ENCODE measurements at places on chromosomes 13 and 19.
A peak's percentile ranks its signal among the peaks of the same experiment; 100 is the strongest.

DNA sequence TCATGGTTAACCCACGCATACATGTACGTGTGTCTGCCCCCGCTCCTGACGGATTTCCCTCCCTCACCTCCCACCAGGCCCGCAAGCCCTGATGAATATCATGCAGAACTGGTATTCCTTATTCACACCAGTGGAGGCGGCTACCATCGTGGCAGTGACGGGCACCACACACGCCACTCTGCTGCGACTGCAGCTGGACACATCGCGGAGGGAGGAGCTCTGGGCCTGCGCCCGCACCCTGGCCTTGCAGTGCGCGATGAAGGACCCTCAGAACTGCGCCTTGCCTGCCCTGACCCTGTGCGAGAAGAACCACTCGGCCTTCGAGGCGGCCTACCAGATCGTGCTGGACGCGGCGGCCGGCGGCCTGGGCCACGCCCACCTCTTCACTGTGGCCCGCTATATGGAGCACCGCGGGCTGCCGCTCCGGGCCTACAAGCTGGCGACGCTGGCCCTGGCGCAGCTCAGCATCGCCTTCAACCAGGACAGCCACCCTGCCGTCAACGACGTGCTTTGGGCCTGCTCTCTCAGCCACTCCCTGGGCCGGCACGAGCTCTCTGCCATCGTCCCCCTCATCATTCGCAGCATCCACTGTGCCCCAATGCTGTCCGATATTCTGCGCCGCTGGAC is 35.0 kb downstream of the ZSWIM4 start:
- DNase-seq = no peak

DNA sequence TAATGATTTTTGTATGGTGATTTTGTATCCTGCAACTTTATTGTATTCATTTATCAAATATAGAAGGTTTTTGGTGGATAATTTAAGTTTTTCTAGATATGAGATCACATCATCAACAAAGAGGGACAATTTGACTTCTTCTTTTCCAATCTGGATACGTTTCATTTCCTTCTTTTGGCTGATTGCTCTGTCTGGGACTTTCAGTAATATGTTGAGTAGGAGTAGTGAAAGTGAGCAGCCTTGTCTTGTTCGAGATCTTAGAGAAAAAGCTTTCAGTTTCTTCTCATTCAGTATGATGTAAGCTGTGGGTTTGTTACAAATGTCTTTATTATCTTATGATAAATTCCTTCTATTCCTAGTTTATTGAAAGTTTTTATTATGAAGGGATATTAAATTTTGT is 352.0 kb upstream of the DACH1 start:
- DNase-seq = no peak

DNA sequence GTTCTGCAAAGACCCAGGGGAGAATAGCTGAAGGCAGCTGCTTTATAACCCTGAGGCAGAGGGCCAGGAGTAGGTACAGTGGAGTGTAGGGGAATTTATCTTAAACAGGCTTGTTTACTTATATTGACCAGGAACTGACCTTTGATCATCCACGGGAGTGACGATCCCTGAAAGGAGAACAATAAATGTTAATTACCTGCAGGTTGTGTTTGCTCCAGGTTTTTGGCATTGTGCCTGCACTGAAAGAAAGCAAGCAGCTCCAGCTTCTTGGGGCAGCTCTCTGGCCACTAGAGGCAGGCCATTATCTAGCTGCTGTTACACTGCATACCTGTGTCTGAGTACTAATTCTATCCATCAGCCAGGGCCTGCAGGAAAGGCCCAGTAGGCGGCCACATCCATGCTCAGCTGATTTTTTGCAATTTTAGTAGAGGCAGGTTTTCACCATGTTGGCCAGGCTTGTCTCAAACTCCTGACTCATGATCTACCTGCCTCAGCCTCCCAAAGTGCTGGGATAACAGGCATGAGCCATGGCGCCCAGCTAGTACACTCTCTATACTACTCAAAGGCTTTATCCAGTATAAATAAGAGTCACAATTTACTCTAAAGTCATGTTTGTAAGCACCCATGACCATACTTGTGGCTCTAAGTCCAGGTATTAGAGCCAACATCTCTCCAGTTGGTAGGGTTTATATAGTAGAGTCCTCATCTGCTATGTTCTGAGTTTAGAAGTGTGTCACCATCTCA is 8.5 kb upstream of the ZNF91 start:
- DNase-seq = no peak

DNA sequence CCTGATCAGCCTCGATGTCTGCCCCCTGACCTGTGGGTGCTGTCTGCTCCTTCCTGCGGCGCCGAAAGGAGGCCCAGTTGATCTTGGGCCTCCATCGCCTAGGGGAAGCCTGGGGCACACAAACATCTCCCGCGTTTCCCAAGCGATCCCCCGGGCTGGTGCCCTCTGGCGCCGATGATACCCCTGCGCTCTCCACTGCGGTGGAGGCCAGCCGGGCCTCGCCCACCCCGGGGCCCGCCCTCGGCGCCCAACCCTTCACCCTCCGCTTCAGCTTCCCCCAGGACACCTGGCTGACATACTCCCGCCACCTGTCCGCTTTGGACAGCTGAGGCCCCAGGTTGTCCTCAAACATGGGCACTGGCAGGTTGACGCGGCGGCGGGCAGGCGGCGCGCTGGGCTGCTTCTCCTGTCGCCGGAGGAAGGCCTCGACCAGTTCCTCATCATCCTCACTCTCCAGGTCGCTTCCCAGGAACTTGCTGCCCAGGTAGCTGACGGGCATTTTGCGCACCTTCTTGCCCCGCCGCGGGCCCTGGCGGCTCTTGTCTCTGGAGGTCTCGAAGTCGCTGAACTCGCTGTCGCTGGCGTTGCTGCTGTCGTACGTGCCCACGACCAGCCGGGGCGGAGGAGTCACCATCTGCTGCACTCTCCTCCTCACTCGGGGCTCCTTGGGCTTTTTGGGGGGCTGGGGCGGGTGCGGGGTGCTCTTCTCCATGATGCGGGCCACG is 1.3 kb downstream of the CCDC8 start:
- no peak for DNase-seq

- DNase-seq = no peak
Measured at GRCh38 chr13:103066079-103066780, at the start of gene SLC10A2. Gene SLC10A2 (minus strand): TSS chr13:103066417. CDS start chr13:103066249, 168 bp downstream.

DNA sequence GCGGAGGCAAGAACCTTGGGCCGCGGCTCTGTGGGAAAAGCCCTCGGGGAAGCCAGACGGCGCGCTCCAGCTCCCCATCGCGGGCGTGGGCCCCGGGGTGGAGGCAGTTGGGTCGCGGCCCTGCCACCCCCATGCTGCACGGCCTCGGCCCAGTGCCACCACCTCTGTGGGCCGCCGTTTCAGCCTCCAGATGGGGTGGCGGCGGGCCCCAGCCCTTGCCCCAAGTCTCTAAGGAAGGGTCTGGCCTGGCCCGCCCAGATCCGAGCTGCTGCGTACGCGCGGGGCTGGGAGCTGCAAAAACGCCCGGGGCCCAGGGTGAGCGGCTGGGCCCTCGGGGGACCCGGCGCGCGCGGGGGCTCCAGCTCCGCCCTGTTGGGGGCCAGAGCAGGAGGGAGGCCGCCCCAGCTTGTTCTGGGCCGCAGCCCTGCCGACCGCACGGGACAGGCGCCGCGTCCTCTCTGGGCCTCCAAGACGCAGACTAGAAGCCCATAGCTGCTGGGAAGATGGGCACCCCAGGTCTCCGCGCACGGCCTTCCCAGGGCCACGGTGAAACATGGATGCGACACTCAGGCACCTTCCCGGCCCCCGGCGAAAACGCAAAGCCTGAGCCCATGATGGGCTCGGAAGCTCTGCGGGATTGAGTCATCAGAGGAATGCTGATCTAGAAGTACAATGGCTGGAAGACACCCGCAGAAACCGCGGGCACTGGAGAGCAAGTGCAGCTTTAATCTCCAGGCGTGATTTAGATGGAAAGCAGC is 110.1 kb downstream of the KCTD15 start:
- DNase-seq = no peak

GRCh38 chr19:11181488-11181887 is 15.9 kb downstream of the KANK2 start:
- DNase-seq = no peak

GRCh38 chr13:113448545-113448884 is 4.8 kb downstream of the ADPRHL1 start:
- no peak for DNase-seq

DNA sequence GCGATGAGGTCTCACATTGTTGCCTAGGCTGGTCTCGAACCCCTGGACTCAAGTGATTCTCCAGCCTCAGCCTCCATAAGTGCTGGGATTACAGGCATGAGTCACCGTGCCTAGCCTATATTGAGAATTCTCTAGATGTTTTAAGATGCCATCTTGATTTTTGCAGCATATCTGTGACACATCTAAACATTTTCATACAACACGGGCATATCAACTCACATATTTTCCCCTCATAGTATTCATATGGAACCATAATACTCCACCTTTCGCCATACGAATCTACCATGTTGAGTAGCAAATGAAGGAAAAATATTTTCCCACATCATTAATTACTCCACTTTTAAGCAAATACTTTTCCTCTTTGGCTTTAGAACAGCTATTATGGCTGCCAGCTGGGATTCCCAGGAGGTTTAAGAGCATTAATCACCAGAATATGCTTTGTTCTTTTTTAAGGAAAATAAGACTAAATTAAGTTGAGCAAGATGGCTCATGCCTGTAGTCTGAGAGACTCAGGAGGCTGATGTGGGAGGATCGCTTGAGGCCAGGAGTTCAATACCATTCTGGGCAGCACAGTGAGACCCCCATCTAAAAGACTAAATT is 56.9 kb upstream of the GTF2F2 start:
- no peak for DNase-seq

DNA sequence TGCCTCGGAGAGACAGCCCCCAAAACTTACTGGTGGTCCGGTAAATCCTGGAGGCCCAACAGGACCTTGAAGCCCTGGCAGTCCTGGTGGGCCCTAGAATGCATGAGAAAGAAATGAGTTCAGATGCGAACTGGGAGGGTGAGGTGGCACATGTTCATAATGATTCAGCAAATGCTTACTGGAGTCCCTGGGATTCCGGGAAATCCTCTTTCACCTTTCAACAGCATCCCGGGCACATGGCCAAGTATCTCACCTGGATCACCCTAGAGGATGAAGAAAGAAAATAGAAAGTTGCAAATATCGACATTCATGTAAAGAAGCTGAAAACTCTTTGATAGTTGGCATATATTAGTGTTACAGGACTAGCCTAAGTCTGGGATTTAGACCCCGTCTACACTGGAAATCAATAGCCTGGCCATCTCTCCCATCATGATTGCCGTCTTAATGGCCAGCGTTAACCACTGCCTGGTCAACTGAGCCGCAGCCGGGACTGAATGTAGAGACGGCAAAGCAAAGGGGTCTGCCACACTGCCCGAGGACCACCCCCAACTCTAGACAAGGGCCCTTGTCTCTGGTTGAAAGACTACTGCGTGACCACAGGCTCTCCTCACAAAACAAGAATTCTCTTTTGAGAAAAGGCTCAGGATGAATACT is 96.9 kb downstream of the COL4A1 start:
- DNase-seq = no peak

GRCh38 chr13:20407759-20408158 is 117.9 kb downstream of the CRYL1 start:
- no peak for DNase-seq

DNA sequence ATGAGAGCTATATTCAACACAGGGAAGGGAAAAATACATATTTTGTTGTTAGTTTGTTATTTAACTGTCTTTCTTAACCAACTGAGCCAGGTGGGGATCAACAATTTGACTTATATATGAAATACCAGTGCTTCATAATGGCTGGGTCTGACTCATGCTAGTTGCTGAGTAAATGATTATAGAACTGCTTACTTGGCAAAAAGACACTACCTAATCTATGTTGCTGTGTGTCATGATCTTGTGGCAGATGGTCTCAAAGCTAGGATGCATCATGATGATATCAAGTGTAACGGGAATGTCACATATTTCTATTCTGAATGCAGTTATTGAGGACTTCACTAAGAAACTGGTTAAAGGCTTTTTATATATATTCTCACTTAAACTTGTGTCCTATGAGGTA is 727.4 kb upstream of the SLITRK1 start:
- no peak for DNase-seq

GRCh38 chr13:70945506-70945905 is 837.3 kb upstream of the KLHL1 start:
- DNase-seq = no peak

GRCh38 chr19:16368385-16369305 is 44.0 kb downstream of the KLF2 start:
- DNase-seq = peak; percentile 42

- no peak for DNase-seq
Measured at GRCh38 chr13:102968572-102969228, 97.5 kb downstream of the SLC10A2 start.

GRCh38 chr13:97274829-97275649 is 52.9 kb downstream of the MBNL2 start:
- DNase-seq = no peak

DNA sequence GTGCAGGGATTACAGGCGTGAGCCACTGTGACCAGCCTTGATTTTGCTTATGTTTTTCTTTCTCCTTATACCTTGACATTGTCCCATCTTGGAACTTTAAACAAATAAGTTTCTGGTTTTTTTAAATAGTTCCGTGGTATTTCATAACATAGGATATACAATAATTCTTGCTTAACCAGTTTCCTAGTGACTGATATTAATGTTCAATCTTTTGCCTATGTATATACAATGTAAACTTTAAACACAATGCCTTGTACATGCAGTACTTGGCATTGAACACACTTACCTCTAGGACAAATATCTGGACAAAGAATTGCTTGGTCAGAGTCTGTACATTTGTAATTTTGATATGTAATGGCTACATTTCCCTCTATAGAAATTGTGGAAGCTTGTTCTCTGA is 24.4 kb upstream of the SPACA4 start:
- no peak for DNase-seq

- peak; percentile 89 for DNase-seq
Measured at GRCh38 chr13:25301347-25302113, at the start of gene NUP58. Gene NUP58 (plus strand): TSS chr13:25301625. CDS start chr13:25301774, 149 bp downstream.

- DNase-seq = no peak
Measured at GRCh38 chr13:25904830-25905229, 147.0 kb downstream of the SHISA2 start.

DNA sequence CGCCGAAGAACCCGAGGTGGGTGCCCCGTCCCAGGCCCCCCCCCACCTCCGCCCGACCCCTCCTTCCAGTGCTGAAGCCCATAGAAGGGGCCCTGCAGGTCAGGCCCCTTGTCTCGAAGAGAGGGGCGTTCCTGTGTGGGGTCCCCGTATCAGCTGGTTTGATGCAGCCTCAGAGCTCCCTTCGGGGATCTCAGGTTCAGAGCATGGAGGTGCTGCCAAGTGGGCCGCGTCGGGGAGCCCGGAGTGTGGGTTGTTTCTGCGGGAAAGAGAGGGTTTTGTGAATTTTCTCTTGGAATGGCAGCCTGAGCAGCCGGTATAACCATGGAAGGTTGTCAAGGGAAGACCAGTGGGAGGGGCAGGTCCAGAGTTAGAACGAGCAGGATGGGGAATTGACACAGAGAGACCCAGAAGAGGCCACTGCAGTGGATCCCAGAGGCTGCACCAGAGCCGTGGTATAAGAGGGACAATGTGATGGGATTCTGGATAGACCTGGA is 384 bp downstream of the TRAPPC2B start:
- DNase-seq = no peak

GRCh38 chr19:49145573-49146407 is 9.4 kb downstream of the HRC start:
- peak; percentile 66 for DNase-seq

Measured in activated CD4-positive, CD25-positive, alpha-beta regulatory T cell treated with anti-CD3 and anti-CD28 coated beads, Interleukin-2, amount 50 U/mL, for 16 hours (primary cell).